ENCODE measurements at places on chromosomes 7 and 10.

DNA sequence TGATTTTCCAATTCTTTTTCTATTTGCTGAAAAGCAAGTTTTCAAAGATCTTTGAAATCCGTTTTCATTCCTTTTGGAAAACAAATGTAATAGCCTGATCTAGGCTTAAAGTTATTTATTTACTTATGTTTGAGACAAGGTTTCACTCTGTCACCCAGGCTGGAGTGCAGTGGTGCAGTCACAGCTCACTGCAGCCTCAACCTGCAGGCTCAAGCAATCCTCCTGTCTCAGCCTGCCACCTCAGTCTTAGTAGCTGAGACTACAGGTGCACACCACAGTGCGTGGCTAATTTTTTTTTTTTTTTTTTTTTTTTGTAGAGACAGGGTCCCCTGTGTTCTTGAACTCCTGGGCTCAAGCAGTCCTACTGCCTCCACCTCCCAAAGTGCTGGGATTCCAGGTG lies 4.6 kb downstream of the ST7 start:
- no peak for DNase-seq

GRCh38 chr7:114832906-114833595 lies 88.8 kb upstream of the MDFIC start:
- no peak for DNase-seq

DNA sequence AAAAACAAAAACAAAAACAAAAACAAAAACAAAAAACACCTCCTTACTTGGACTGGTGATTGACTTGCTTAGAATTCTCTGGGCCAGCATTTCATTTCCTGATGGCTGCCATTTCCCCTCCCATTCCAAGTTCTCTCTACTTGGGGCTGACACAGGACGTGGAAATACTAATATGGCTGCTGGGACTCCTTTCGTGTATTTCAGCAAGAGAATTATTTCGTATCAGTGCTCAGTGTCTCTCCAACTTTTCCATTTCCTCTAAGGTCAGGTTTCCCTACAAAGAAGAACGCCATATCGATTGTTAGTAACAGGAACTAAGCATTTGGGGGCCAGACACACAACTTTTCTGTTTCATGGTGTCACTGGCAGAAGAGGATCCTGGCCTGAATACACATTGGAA lies 22.5 kb upstream of the VAX1 start:
- no peak for DNase-seq

- DNase-seq: no peak
Observed at GRCh38 chr7:127474457-127474856, 81.9 kb upstream of the ZNF800 start.

DNA sequence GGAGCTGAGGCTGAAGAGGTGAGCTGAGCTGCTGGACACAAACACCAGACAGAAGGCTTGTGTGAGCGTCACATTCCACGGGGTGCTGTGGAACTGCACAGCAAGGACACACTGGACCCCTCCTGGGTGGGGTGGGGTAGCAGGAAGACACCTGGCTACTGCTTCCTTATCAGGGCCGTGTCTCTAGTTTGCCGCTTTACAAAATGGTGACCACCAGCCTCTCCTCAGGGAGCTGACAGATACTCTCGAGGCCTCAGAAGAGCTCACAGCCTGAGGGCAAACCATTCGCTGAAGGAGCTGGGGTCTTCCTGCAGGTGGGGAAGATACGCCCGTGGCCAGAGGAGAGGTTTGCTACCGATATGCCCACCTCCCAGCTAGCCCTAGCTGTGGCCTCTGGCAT lies 461.9 kb downstream of the PLXNA4 start:
- no peak for DNase-seq
